ENCODE measurements at places on chromosomes 4 and X.

DNA sequence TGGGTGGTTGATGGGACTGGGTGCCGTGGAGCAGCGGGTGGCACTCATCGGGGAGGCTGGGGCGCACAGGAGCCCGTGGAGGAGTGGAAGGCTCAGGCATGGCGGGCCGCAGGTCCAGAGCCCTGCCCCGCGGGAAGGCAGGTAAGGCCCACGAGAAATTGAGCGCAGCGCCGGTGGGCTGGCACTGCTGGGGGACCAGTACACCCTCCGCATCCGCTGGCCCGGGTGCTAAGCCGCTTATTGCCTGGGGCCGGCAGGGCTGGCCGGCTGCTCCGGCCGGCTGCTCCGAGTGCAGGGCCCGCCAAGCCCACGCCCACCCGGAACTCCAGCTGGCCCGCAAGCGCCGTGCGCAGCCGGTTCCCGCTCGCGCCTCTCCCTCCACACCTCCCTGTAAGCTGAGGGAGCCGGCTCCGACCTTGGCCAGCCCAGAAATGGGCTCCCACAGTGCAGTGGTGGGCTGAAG, 85.1 kb upstream of the FAT4 start:
- no peak for DNase-seq

- no peak for DNase-seq
These were observed 98.5 kb downstream of the RPA4 start for GRCh38 chrX:96982161-96982560.

- no peak for DNase-seq
These were observed 116.4 kb downstream of the PPA2 start for GRCh38 chr4:105357258-105357980.

- no peak for DNase-seq
These were observed 239.8 kb upstream of the IL1RAPL1 start for GRCh38 chrX:28347476-28347875.

DNA sequence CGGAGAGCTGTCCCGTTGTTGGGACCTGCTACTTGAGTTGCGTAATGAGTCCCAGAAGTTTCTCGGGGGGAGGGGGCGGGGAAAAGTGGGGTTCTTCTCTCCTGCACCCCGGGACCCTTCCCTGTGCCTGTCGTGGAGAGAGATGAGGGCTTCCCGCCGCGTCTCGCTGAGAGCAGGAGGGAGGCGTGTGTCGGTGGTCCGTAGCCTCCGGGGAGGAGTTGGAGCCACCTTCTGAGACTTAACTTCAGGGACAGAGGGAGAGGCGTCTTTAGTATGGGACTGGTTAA, 698 bp downstream of the AFF1 start:
- DNase-seq: no peak

GRCh38 chr4:76376534-76376933, 44.4 kb downstream of the CCDC158 start:
- no peak for DNase-seq

Data from CD8-positive, alpha-beta memory T cell (primary cell).